Mesenchymal stem cell (in vitro differentiated cells and primary cell): ENCODE measurements at places on chromosomes 1 and 21.

DNA sequence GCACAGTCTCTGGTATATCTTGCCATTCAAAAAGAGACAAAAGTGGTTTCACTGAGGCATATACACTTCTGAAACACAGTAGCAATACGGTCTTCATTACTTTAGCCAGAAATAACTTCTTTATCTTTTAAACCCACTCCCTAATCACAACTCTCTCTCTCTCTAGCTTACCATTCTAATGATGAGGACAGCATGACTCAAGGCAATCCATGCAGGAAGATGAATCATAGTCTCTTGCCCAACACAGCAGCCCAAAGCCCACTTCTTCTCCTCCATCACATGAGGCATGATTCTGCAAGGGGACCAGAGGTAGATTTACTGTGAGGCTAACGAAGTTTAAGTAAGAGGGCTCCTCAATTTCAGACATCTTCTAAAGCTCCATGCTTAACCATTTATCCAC lies 285.0 kb upstream of the NR5A2 start:
- DNase-seq, result peak; percentile 91

DNA sequence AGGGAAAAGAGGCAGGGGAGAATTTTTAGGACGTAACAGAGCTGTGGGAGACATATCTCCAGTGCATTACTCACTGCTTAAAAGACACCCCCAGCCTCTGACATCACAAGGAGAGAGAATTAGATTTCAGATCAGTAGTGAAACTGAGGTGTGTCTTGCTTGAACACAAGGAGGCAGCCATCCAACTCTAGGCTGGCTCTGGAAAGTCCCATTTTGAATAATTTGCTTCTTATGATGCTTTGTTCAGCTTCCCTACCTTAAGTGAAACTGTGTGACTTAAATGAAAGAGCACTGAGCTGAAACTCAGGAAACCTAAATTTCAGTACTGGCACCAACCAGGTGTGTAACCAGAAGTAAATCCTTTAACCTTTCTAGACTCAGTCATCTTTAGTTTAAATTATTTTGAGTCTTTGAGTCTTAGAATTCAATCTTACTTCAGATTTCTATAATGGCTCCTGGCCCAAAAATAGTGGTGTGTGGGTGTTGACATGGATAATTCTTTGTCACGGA lies 251.6 kb upstream of the SGIP1 start:
- DNase-seq, result peak; percentile 40

GRCh38 chr1:167651161-167651693 lies 21.2 kb downstream of the RCSD1 start:
- DNase-seq, result no peak

GRCh38 chr1:204069887-204070286 lies 3.0 kb upstream of the SOX13 start:
- DNase-seq, result no peak

DNA sequence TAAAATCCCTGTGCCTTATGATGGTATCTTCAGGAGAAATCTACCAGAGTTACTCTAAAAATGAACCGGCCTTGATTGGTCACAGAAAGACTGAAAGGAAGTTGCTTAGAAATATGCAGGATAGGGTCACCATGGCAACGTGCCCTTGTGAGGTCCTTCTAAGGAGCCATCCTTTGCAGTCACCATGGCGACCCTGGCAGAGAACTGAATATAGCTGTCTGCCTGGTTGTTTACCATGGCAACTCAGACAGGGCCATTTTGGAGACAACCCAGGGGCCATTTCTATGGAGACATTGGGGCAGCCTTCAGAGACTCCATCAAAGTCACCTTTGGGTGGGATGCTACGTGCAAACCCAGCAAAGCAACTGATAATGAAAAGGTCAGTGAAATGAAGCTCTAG lies 43.0 kb downstream of the SNX7 start:
- peak; percentile 9 for DNase-seq

DNA sequence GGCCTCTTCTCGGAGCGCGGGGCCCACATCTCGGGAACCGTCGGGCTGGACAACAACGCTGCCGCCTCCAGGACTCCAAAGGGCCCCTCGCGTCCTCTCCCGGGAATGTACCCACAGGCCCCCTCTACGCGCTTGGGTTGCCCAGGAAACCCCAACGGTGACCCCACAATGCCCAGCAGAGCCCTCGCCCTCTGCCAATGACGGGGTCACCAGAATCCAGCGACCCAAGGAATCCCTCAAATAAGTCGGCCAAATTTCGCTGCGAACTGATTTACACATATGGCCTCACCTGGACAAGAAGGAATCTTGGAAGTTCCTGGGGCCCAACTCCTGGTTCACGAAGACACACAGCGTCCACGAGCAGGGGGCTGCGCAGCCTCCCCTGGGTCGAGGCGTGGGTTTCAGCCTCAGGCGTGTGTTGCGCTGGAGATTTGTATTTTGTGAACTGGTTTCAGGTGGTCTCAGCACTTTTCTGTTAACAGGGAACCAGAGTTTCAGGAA lies 78.1 kb downstream of the DESI2 start:
- peak; percentile 6 for DNase-seq

DNA sequence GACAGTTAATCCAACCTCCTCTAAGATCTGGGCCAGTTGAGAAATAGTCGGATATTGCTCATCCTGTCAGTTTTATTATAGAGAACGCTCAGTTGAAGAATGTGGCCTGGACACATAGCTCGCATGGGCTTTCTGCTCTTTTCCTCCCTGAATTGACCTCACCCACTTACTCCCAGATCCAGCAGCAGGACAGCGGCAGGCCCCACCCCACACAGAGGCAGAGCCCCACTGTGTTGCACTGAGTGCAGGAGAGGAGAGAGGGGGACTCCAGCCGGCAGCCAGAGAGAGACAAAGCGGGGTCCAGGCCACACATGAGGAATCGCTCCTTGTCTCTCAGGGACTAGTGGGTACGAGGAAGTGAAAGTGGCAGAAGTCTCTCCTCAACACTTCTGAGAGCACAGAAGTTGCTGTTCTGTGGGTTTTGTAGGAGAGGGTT lies 78.6 kb downstream of the LAMC1 start:
- DNase-seq, result peak; percentile 78

GRCh38 chr1:212677573-212677972 lies 22.1 kb downstream of the BATF3 start:
- DNase-seq, result no peak

GRCh38 chr1:38875811-38876210 lies 2.7 kb upstream of the MYCBP start:
- DNase-seq, result no peak

DNA sequence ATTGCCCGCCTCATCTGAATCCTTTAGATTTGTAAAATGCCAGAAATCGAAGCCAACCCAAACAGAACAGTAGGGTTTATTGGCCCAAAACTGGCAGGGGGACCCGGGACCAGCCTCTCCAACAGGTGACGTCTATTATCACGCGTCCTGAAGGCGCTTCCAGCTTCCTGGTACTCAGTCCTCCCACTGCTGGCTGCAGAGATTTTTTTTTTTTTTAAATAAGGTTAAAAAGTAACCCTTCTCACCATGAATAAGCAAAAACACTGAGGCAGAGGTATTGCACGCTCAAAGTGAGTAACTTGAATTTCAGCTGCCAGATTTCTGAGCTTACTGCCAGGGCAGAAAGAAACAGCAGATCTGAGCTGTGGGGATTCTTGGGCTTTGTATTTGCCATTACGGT lies 54.4 kb upstream of the GCLM start:
- DNase-seq, result no peak

DNA sequence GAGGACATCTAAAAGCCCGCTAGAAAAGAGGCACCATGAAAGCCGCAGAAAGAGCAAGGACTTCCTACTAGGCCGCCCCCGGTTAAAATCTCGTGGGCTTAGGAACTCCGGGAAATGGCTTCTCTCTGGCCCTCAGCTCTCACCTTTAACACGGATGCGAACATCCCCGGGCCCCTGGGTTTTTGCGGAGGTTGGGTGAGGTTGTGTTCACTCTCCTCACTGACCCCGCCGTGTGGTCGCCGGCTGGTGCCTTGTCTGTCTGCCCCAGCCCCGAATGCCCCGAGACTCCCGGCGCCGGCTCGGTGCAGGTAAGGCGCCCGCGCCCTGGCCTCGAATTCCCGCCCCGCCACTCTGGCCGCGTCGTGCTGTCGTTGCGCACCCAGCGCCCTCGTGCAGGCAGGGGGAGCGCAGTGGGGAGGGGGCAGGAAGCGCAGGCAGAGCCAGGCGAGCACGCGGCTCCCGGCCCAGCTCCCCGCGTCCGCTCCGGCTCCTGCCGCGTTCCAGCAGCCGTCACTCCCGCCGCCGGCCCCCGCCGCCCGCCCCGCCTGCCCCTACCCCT lies at the start of gene SHISAL2A:
Gene SHISAL2A (plus strand): TSS at position 437 of the 559 bp plus-strand sequence. CDS start 326 bp downstream, outside the sequence.
- no peak for DNase-seq

DNA sequence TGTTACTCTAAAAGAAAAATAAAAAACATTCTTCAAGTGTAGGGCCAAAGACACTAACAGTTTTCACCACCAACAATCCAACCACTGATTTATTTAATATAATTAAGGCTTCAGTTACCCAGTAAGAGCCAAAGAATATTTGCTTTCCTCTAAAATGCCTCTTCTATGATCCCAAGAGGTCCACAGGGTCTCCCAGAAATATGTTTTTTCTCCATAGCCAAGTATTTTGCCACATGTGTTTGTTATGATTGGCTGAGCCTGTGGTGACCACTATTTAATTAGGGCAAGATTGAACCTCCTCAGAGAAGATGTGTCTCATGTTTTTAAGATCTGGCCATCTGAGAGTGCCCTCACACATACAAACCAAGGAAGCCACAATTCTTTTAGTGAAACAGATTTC lies 135.9 kb downstream of the TPR start:
- no peak for DNase-seq

DNA sequence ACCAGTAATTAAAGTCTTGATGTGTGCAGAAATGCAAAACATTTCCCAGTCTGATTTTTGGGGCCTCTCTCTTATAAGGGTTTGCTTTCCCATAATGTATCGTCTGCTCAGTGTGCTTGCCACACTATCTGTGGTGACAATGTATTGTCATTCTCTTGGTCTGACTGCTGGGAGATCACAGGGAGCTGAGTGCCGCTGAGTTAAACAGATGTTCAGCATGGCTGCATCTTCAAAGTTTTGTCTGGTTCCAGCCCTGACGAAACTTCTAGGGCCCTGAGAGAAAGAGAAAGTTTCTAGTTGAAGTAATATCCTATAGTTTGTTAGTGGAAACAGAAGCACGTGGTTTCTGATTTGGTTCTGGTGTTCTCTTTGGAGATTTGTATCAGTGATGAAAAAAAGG lies 42.6 kb downstream of the DNM3 start:
- no peak for DNase-seq

DNA sequence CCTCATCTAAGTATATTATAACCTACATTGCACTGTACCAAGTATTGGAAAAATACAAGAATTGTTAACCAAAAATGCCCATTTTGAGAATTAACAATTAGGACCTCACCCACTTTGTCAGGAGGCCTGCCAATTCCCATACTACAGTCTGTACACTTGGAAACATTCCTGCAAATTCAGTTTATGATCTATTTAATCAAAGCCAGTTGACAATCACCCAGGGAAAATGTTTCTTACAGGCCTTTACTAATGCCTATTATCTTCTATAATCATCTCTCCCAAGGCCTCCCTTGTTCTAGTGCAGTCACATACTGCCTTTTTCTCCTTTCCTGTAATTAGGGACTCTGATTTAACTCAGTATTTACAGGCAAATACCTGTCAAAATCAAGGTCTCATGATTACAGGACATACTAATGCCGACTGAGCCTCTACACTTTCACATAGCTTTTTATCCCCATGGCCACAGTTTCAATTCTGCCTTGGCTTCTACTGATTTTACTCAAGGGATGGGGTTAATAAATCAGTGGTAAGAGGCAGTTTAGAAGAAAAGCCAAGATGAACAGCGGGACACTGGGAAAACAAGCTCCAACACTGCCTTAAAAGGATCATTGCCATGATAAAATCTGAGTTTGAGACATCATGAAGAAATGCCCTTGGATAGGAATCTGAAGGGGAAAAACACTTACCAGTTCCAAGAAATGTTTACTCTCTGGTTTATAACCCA lies 338.7 kb downstream of the VAV3 start:
- DNase-seq, result no peak

DNA sequence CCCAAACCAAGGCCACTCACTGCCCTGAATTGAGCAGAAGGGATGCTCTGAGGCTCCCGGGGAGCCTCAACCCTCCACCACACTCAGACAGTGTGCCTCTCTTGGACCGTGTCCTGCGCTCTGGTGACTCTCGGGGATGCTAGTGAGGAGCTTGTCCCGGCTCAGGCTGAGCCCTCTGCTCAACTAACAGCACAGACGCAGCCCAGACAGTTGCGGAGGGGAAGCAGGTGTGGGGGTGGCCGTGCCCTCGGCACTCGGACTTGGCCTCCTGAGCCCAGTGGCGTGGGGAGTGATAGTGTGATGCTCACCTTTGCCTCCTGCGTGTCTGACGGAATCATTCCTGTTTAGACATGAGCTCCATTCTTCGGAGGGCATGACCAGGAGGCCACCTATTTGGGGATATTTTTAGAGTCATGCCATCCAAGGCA lies 15.4 kb upstream of the SLC19A1 start:
- DNase-seq, result no peak

DNA sequence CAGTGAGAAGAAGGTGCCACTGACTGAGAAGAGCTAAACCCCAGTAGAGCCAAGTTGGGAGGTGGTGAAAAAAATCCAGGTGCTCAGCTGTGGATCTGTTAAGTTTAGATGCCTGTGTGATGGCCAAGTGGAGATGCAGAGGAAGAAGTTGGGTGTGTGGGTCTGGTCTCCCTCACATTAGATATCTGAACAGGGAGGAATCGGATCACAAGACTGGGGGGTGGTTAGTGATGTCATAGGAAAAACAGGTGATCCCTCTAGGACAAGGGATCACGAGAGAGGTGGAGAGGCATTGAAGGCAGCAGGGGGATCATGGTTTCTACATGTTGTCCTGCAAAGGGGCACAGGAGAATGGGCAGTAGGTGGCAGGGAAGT lies 22.6 kb downstream of the KCNK1 start:
- DNase-seq, result no peak
